ENCODE measurements at places on chromosomes 2 and 18.

DNA sequence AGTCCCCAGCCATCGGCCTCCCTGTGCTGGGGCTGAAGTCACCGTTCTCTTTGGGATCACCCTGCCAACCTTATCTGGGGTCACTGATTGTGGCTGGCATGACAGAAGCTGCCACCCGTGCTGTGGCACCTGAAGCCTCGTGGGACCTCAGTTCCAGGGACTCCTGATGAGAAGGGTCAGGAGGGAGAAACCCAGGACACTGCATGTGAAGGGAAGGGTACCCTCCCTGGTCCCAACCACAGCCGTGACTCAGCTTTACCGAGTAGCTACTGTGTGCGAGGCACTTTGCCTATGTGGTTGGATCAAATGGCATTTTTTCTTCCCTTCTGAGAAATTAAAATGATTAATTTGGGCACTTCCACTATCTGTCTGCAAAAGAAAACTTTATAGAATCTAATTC is 64.4 kb downstream of the SP110 start:
- no peak for DNase-seq

DNA sequence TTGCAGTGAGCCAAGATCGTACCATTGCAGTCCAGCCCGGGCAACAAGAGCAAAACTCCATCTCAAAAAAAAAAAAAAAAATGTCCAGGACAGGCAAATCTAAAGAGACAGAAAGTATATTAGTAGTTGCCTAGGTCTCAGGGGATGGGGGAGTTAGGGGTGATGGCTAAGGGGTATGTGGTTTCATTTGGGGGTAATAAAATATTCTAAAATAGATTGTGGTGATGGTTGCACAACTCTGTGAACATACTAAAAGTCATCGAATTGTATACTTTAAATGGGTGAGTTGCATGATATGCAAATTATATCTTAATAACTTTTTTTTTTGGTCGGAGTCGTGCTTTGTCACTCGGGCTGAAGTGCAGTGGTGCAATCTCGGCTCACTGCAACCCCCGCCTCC is 34.2 kb upstream of the ACTR2 start:
- no peak for DNase-seq

- DNase-seq = no peak
These were observed 187.7 kb downstream of the FAM210A start for GRCh38 chr18:13538630-13539029.

DNA sequence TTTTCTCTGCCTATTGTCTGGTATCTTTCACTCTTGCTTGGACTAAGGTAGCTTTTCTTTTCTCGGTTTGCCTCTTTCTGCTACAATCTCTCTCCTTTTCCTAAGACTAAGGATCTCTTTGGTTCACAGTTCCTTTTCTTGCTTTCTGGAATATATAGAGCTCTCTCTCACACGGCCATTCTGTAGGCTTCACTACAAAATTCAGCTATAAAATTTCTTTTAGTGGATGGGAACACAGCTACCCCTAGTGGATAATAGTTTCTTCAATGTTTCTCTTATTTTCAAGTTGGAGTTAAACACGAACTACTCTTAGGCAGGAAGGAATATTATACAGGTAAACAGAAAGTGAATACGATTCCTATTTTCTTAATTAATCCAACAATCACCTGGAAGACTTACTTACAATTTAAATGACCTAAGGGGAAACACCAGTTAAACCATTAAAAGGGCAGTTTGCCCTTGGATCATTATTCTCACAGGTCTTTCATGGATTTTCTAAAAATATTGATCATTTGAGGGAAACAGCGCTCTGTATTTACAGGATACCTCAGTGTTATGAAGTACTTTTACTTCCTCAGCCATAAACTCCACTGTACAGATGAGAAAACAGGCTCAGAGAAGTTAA is 140.5 kb downstream of the LRP2 start:
- no peak for DNase-seq

DNA sequence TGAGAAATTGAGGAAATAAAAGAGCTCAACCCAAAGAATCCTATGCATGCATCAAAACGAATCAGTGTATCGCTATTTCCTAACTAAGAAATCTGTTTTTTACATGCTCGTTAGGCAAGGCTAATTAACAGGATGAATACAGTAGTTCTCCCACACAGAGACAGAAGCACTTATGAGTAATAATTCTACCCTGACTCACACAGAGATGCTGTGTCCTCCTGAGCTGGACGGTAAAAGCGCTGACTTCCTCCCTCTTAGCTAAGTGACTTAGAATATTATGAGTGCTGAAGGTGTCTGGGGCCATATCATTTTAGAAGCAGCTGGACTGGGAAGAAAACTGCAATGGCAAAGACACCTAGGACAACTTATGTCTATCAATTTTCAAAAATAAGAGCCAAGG is 18.5 kb downstream of the PLEKHM3 start:
- no peak for DNase-seq

DNA sequence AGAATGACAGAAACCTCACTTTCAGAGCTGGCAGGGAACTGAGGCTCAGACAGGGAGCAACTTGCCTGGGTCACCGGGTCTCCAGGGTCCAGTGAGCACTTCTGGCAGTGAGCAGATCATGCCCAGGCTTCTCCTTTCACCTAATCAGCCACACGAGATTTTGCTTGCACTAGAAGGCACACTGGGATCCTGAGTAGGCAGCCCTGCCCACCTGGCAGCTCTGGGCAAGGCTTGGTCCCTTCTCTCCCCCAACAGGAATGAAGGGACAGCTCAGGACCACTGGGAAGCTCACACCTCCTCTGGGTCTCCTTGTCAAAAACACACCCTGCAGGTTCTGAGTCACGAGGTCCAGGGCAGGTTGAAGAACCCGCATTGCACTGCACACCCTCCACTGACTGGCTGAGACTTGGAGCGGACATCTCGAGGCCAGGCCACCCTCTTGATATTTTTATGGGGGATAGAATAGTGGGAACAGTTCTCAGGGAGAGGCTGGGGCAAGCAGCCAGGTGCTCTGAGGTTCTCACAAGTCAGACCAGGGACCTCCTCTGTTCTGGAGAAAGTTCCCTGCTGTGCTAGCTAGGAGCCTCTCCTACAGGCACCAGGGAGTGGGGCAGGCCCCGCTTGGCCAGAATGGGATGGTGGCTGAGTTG is 5.7 kb downstream of the MAL start:
- no peak for DNase-seq

DNA sequence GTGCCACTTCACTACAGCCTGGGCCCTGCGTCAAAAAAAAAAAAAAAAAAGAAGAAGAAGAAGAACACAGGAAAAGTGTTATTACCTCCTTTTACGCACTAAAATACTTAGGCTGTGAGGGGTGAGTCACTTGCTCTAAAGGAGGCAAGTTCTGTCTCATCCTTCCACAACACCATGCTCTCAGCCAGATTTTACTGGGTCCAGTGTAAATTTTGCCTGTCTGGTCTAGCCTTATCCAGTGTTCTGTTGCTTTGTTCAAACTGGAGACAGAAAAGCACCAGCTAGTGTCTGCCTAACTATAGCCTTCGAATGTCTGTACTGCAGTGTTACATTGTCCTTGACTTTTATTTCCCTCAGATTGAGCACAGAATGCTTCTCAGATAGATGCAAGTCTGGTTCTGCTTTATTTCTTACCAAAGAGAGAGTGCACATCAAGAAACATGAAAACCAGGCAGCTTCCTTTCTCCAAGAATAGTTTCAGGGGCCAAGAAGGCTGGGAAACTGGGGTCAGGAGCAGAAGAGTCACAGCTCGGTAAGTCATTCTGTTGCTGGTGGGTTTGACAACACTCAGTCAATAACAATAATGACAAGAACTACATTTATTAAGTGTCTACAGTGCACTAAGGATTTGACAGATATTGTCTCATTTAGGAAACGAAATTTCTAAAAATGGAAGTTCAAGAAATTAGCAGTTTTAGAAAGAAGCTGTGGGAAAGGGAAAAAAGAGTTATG is 3.1 kb upstream of the MSGN1 start:
- DNase-seq = no peak

DNA sequence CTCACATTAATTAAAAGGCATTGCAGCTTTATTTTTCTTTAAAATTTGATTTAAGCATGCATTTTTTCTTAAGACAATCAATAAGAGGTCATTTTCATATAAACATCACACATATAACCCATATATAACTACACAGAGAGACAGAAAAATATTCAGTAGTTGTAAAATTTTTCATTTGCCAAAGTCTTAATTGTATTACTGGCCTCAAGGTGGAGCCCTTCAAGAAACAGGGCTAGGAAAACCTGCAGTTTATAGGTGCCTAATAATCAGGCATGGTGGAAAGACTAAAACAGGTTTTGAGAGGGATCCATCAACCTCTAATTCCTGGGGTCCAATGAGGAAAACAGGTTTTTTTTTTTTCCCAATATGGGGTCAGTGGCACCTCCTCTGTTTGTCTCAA is 71.3 kb upstream of the ZNF804A start:
- no peak for DNase-seq

DNA sequence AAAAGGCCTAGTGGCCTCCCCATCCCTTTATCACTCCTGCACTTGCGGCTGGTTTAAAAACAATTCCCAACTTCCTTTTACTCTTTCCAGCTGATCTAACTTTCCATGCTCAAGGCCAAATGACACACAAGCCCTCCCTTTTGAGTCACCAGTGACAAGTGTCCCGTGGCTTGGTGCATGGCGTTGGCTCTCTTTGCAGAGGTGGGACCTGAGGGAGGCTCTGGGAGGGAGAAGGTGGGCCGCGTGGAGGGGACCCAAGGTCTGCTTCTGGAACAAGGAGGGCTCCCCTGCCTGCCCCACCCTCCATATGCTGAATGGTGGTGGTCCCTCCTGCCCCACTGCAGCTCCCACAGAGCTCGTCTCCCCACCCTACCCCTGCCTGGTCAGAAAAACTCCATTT is 30.8 kb upstream of the HPCAL1 start:
- DNase-seq = no peak

DNA sequence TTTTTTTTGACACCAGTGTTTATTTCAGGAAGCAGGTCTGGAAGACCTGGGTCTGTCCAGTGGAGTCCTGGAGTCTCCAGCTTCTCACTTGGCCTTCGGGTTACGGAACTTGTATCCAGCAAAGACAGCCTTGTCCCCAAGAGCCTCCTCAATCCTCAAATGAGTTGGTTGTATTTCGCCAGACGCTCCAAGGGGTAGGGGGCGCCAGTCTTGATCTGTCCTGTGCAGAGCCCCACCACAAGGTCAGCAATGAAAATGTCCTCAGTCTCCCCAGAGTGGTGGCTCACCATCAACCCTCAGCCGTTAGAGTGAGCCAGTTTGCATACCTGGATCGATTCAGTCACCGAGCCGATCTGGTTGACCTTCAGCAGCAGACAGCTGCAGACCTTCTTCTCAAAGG is 21.9 kb downstream of the ASXL2 start:
- no peak for DNase-seq
